Pulmonary artery endothelial cell (primary cell): ENCODE measurements at places on chromosomes 3 and 15. TPM values are rescaled to one million over a fixed set of nuclear protein-coding genes. Genes with fewer than 3 reads are reported as not detected.

The THRB gene
- 0.14 and 0.33 TPM in 2 replicates for total RNA-seq

The RTF1 gene
- 14.3 and 14.6 TPM in 2 replicates for total RNA-seq

The C3orf20 gene
- not detected in 2 replicates for total RNA-seq

DNA sequence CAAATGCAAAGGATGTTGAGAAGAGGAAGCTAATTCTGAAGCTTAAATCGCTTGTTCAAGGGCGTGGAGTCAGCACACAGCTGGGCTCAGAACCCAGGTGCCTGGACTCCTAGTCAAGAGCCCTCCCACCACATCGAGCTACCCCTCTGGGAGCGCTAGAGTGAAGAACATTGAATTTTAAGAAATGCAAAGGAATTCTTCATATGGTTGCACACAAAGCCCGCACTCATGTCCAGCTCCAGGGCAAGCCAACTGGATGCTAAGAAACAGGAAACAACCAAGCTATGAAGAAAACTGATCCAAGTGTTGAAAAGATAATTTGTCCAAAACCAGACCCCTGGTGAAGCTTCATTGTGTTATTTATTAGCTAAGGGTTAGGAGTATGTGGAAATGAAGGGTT is 122.3 kb downstream of the ALDH1A2 start:
- DNase-seq, result no peak

DNA sequence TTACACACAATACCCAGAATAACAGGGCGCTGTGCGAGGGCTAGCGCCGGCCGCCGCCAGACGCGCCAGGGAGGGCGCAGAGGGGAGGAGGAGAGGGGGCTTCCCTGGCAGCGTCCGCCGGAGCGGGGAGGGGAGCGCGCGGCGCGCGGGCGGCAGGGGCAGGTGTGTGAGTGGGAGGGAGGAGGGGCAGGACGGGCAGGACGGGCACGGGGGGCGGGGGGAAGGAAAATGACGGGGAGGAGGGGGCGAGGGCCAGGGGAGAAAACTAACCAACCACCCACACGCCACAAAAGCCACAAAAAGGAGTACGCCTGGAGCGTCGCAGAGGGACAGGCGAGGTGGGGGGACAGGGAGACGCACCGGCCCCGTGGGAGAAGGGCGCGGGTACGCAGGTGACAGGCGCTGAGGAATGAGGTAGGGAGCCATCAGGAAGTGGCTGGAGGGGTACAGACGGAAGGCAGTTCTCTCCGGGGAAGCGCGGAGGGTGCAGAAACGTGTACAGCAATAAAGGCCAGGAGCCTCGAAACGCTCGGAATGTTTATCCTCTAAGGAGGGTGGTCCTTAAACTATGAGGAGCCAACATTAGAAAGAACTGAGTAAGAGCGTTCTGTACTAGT is 610 bp upstream of the SATB1 start:
- no peak for DNase-seq

DNA sequence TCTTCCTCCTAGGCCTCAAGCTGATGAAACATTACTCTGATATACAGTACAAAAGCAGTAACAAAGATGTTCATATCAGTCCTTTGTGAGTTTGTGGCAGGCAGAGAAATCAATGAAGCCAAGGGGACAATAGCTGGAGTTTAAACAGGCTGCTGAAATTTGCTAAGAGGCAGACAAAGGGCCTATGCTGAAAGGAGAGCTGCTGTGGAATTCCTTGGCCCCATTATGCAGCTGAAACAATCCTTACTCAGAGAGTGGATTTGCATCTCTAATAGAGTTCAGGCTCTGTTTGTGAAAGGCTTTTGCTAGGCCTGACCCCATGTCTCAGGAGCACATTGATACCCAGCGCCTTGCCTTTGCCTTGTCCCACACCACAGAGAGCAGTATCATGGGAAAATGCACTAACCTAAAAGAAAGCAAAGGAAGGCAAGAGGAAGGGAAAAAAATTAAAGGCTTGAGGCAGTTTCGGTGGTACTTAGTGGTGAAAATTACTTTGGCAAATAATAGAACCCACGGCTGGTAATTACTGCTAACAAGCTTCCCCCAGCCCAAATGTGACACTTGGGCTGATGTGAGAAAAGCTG is 195.0 kb upstream of the EPHA3 start:
- no peak for DNase-seq

- no peak for DNase-seq
These were observed 25.4 kb upstream of the SLC25A26 start for GRCh38 chr3:66195347-66195783.

DNA sequence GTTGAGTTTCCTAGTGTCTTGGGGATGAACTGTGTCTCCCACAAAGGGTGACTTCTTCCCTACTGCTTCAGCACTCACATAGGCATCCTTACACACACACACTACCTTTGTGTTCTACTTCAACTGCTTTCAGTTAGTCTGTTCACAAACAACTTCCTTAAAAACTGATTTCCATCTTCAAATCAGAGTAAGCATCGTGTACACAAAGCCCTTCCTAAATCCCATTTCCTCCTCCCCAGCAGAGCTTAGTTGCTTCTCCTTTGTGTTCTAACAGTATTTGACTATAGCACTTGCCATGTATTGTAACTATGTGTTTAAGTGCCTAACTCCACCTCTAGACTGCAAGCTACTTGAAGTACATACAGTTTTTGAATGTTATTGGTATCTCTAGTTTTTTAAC is 71.7 kb downstream of the TNIK start:
- DNase-seq, result no peak

DNA sequence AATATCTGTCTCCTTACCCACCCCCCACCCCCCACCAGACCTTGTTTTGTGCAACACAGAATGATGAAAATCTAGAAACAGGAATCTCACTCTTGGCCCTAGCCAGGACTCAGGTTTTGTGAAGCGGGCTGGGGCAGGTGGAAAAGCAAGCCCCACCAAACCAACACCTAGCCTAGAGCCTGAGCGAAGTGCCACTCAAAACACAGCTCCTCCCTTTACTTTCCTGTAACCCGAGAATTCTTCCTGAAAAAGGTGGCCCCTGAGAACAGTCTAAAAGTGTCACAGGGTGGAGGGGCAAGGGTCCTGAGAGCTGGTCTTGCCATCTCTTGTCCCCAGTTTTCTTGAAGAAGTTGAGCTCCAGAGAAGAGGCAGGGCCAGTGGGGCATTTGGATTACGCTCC is 17.4 kb upstream of the RPUSD3 start:
- DNase-seq, result no peak

GRCh38 chr15:77021088-77021481 is 26.2 kb downstream of the PSTPIP1 start:
- DNase-seq, result no peak

DNA sequence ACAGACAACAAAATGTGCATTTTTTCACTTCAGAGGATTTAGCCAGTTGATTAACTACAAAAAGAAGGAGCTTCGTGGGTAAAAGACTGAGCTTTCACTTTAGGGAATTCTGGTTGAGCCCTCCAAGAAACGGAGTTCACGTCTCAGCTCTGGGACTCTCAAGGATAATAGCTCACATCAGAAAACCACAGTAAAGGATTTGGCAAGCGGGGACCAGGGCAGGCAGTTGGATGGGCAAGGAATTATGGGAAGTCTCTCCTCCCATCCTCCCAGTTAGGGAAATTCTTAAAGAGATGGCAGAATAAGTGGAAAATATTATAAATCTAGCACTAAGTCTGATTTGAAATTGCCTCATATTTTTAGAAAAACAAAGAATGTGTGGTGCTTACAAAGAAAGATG is 188.3 kb upstream of the EOMES start:
- DNase-seq, result no peak
